ENCODE measurements at places on chromosomes 6 and 20.

DNA sequence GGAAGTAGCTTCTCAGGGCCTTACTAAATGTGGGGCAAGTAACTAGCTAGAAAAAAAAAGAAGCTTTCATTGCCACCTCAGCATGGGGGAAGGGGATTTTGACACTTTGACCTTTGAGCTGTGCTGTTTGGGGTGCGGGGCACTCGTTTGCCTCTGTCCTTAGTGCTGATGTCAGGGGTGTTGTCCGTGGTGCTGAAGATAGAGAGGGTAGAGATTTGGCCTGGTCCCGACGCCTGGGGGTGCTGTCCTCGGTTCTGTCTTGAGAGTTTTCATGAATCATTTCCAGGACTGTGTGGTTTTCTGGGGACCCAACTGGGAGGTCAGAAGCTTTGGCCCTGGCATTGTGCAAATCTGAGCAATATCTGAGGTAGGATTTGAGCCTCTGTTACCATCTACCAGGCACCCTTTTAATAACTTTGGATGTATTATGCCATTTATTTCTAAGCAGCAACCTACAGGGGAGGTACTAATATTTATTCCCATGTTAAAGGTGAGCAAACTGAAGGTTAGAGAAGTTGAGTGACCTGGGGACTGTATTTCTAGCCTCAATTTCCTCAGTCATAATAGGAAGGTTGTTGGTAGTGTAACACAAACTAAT is 78.0 kb downstream of the DLGAP4 start:
- DNase-seq, result no peak

DNA sequence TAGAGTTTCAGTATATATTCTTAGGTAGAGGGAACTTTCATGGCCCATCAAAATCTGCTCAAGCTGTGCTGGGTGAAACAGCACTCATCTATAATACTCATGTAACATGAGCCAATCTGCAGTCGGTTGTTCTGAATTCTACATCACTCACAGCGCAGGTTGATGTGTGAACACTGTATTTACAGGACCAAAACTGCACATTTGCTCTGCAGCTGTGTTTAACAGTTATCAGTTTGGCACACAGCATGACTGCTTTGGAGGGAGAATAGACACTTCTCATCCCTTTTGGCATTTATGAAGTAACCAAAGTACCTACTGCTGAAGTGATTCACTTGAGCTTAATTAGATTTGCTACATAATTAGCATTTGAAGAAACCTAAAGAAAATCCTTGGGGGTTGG is 225.1 kb downstream of the BCKDHB start:
- no peak for DNase-seq

- DNase-seq, result peak; percentile 11
Measured at GRCh38 chr6:56515081-56515905, 127.4 kb downstream of the DST start.

DNA sequence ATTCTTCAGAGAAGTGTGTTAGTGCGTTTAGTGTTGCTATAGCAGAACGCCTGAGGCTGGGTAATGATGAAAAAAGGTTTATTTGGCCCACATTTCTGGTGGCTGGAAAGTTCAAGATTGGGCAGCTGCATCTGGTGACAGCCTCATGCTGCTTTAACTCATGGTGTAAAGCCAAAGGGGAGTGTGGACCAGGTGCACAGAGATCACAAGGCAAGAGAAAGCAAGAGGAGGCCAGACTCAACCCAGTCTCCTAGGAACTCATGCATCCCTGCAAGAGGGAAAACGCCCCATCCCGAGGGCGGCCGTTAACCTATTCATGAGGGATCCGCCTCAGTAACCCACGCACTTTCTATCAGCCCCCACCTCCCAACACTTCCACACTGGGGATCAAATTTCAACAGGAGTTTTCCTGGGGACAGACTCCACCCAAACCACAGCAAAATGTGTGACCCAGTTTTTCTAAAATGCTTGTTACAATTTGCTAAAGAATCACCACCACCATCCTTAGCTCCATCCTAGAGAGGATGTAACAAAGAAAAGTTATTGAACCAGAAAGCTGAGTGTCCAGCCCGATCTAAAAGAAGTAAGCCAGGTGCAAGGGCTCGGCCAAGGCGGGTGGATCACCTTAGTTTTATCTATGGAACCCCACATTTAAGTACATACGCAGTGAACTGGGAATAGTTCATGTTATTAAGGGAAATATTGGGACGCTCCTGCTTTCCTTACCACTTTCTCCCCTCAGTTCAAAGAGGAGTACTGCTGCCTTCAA is 164.8 kb downstream of the QKI start:
- no peak for DNase-seq

DNA sequence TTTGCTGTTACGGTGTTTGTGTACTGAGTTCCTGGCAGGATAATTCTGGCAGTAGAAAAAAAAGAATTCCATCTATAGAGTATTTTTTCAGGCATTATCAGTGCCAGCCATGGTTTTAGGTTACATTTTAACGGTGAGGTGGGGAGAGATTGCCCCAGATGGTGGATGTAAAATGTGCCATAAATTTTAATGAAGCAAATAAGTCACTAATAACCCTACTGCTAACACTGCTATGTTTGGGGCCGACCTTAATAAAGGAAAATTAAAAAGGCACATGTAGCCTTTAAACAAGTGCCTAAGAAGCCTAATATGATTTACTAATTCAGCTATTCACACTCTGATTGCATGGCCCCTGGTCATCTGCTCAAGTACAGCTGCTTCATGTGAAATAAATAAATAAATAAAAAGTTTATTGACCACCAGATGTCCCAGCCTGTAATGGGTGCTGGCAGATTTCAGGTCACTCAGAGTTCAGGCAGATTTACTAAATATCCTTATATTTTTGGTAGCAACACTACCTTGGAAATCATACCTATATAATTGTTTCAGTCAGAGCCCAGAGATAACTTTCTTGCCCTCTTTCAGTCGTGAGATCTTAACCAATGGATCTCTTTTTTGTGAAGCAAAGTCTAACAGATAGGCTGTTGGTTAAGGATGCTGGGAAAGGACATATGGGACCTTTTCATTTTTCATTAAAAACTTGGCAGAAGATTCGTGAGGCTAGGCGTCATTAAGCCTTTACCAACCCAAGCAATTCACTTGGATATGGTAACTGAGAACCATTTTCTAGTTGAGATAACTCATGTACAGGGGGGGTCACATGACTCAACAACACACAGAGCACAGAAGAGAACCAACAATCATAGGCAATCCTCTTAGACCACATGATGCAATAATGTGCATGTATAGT is 495.0 kb upstream of the NRSN1 start:
- DNase-seq, result no peak

- DNase-seq, result no peak
Measured at GRCh38 chr6:15230827-15231226, 15.0 kb upstream of the JARID2 start.

DNA sequence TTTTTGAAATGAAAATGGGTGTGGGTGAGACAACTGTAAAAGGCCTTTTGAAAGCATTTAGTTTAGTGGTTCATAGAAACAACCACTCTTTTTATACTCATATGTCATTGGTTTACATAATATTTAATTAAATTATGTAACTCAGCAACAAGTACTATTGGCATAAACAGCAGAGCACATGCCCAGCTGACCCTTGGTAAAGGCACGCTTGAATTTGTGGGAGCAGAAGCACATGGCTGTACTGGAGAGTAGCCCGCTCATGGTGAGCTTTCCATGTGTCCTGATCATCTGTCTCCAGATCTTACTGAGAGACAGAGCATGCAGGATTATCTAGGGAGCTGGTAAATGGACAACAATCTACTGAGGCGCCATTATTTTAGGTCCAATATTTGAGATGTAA is 17.1 kb upstream of the KLHL31 start:
- DNase-seq, result no peak

GRCh38 chr20:56995635-56996075 is 270.8 kb downstream of the BMP7 start:
- peak; percentile 28 for DNase-seq

GRCh38 chr6:139323511-139324300 is 31.9 kb upstream of the TXLNB start:
- DNase-seq, result peak; percentile 71

- no peak for DNase-seq
Measured at GRCh38 chr6:149108749-149109100, 208.8 kb upstream of the TAB2 start.

- DNase-seq, result no peak
Measured at GRCh38 chr6:84605298-84605697, 159.1 kb downstream of the TBX18 start.

DNA sequence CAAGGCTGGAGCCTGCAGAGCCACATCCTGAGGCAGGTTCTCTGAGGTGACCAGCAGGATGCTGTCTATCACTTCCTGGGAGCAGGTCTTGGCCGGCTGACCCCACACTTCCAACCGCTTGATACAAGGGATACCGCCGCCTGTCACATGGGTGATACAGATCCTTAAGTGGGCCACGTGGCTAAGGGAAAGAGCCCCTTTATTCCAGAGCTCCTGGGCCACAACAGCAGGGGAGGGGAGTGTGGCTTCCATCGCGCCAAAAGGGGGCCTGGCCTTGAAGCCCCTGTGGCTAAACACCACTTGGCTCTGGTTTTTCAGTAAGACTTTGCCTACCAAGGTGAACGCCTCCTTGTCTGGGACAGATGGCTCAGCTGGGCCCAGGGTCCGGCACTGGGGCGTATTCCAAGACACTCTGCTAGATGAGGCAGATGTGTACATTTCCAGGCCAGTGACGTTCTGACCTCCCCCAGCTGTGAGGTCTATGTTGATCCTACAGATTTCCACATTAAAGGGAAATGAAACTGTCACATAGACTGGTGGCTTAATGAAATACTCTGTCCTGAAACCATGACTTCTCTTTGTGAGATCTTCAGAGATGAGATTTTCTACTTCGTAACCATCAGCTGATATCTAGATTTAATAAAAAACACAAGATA is 37.6 kb upstream of the AVP start:
- no peak for DNase-seq

GRCh38 chr6:132684272-132684671 is 25.3 kb upstream of the TAAR1 start:
- no peak for DNase-seq

GRCh38 chr6:16690608-16691142 is 70.6 kb downstream of the ATXN1 start:
- no peak for DNase-seq

GRCh38 chr20:32114305-32114960 is 4.9 kb downstream of the TM9SF4 start:
- no peak for DNase-seq

GRCh38 chr6:17741507-17741906 is 34.8 kb upstream of the NUP153 start:
- DNase-seq, result no peak

- DNase-seq, result no peak
Measured at GRCh38 chr20:56204206-56204605, 44.3 kb upstream of the MC3R start.

DNA sequence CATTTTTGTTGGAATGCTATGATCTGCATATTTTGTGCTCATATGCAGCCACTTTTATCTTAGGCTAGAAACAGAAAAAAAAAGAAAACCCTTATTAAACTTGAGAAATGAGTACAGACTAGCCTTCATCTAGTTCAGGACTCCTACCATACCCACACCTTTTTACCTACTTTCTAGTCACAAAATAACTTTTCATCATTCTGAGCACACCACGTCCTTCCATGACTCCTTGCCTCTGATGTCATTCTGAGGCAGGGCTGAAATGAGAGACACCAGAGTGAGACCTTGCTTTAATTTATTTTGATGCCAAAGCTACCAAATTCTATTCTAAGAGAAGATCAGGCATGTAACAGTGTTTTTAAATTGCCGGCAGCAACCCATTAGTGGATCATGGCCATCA is 38.8 kb downstream of the SNX3 start:
- no peak for DNase-seq

GRCh38 chr6:6674872-6675271 is 86.4 kb downstream of the LY86 start:
- no peak for DNase-seq

DNA sequence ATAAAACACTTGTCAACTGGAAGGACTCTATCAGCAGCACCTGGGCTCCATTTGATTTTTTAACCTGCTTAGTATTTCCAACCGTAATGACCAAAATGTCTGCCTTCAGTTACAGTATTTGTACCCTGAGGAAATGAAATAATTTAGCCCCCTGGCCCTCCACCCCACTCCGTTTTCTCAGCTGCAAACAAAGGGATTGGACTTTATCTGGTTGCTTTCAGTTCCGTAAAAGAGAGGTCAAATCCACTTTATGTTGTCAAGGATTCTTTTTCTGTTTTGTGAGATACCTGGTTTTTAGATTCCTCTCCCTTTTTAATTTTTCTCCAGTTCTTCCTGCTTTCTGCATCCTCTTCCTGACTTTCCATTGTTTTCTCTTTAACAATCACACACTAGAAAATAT is 64.4 kb upstream of the BMP2 start:
- no peak for DNase-seq

DNA sequence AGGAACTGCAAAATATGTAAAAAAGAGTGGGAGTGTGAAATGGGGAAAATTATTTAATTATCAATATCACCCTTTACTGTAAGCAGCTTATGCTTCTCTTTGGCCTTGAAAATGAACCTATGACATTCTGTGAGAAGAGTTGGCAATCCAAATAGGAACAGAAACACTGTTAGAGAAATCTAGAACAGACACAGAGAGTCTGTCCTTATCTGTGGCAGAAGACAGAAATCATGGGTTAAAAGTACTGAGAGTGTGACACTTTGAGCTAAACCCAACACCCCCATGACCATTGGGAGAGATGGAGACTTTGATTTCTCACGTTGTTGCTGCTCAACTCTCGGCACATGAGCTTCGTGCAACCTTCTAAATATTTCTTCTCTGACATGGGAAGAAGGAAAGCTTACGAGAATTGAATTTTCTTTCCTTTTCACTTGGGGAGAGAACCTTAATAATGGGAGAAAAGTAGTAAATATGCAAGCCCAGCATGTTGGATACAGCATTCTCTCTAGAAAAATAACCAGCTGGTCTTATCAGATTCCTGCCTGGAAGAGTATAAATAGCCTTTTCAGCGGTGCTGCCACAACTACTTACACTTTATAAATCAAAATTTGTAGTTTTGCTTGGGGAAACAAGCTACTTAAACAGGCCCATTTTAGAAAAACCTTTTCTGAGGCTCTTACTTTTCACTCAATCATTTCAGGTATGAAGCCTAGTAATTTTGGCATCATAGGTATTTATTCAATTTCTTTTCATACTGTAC is 49.4 kb upstream of the NOX3 start:
- no peak for DNase-seq

All from left colon (tissue), 2 donors.